CD4-positive, alpha-beta T cell treated with Interleukin-1 beta for 1 hour (primary cell): ENCODE measurements at places on chromosomes 6 and 20.

- no peak for DNase-seq
Observed at GRCh38 chr6:70253923-70254322, 49.0 kb downstream of the COL9A1 start.

GRCh38 chr20:38445381-38445796 is 10.3 kb upstream of the SNHG17 start:
- DNase-seq = no peak

DNA sequence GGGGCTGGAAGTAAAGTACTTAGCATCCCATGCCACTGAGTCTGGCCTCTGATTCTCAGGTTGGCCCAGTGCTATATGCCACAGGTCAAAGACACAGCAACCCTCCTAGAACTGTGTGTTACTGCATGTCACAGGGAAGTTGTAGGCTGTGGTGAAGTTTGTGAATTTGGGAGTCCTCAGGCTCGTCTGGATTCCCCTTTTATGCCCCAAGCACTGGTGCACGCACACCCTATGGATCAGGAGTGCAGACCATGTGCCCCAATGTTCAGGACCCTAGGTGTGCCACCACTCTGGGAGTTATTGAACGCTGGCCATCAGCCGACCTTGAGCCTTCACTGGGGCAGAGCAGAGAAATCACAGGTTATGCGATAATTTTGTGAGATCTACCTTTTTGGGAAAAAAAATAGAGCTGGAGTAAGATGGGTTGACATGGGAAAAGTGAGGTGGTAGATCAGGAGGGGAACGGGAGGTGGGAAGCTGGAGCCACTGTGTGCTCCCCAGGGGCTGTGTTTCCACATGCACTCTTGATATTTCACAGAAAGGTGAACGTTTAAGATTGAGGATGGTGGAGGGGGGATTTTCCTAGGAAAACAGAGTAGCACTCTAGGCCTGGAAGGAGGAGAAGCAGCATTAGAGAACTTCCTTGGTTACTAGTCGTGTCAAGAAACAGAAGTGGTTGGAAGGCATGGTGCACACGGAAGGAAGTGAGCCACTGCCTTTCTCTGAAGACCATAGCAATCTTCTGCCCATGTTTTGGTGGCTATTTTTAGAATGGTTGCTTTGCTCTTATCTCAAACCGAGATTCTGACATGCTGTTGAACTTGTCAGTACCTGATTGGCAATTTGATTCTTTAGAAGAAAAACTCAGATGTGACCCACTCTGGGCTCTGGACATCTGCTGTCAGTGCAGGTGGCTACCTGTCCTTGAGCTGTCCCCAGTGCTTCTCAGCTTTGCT is 44.1 kb downstream of the DUSP22 start:
- no peak for DNase-seq

GRCh38 chr6:158565482-158566040 is 5.7 kb downstream of the TMEM181 start:
- DNase-seq = no peak

- DNase-seq = no peak
Observed at GRCh38 chr6:86615299-86615698, 322.0 kb upstream of the HTR1E start.

- DNase-seq = no peak
Observed at GRCh38 chr6:71250099-71250602, 38.5 kb upstream of the OGFRL1 start.

DNA sequence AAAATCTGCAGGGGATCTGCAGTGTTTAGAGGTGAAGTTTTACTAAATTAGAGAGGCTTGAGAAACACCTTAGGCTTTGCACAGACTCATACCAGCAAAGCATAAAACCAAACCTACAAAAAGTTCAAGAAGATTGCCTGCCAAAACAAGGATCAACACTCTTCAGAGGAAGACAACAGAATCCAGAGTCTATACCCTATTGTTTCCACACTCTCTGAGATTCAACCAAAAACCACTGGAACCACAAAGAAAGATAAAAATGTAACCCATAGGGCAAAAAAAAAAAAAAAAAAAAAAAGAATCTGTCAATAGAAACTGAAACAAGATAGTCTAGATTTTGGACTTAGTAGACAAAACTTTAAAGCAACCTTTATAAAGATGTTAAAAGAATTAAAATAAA is 102.7 kb downstream of the ANKRD60 start:
- no peak for DNase-seq

DNA sequence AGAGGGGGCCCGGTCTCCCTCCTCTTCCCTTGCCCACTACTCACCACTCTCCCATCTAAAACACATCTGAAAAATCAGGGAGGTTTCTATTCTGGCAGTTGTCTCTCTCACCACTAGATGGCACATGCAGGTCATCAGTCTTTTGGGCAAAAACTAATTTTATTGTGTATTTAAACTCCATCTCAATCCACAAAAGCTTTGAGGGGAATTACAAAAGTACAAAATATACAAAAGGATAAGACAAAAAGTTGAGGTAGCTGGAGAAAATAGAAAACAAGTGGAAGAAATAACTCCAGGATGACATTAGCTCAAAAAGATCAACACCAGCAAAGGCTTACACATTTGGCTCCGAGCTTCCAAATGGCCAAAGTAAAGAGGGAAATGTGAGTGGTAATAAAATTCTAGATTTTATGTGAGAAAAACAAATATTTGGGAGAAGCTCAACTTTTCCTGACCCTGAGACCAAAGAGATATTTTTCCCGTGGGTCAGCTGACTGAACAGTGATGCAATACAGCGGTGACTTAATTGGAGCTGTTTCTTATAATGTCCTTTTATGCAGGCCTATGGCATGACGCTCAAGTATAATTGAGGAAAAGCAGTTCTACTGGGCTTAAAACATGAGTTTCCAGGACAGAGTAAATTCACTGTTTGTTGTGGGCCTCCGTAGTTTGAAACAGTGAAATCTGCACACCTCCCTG is 79.8 kb upstream of the CHD6 start:
- DNase-seq = no peak

- DNase-seq = no peak
Observed at GRCh38 chr20:36346256-36346655, 40.1 kb downstream of the DLGAP4 start.

GRCh38 chr6:168025831-168026710 is 28.6 kb downstream of the KIF25 start:
- DNase-seq = no peak

DNA sequence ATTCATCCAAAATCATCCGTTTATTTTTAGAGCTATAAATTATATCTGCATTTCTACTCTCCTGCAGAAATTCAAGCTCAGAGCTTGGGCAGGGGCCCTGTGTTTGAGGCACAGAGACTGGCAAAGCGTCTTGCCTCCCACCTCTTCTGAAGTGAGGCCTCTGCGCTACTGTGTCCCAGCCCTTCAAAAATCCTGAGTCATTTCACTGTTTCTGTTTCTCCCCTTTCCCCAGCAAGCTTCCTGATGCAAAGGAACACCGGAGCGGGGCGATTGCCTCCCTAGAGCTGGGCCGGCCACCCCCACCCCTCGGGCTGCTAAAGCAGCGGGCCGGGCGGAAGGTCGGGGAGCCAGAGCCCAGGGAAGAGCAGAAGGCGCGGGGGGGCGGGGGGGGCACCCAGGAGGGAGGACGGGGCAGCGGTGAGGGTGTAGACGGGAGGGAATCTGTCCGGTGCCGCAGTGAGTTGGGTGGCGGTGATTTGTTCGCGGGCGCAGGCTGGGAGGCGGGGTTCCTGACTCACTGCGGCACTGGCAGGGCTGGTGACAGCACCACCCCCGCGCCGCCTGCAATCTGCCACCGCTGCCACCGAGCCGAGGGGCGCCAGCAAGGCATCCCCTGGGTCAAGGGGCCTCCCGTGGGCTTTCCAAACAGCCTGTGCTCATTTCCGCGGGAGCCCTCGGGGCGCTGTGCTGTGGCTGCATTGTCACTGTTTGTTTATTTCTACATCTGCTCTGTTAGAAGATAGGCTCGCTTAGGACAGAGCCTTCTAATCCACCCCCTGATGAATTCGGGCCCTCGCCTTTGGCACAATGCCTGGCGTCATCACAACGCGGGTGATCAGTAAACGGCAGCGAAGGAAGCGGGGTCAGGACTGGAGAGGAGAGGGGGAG is 46.5 kb upstream of the SNAP25 start:
- DNase-seq = no peak

DNA sequence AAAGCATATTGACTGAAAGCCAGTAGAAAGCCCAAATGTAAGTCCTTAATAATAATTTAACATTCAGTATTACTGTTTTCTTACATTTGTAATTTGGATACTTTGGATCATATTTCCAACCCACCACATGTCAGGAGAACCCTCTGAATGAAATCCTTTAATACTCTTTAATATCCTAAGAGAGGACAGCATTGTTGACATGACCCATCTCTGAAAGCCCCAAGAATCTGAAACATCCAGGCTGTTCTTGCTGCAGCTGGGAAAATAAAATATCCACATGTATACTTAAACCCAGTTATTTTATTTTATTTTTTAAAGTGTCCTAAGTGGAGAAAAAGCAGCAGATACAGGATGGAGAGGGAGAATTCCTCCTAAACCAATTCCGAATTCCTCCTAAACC is 130.8 kb upstream of the RIPOR2 start:
- DNase-seq = no peak

- DNase-seq = no peak
Observed at GRCh38 chr6:44897316-44897715, 430.8 kb upstream of the RUNX2 start.

GRCh38 chr20:42572320-42573016 is 617.2 kb downstream of the PTPRT start:
- no peak for DNase-seq

DNA sequence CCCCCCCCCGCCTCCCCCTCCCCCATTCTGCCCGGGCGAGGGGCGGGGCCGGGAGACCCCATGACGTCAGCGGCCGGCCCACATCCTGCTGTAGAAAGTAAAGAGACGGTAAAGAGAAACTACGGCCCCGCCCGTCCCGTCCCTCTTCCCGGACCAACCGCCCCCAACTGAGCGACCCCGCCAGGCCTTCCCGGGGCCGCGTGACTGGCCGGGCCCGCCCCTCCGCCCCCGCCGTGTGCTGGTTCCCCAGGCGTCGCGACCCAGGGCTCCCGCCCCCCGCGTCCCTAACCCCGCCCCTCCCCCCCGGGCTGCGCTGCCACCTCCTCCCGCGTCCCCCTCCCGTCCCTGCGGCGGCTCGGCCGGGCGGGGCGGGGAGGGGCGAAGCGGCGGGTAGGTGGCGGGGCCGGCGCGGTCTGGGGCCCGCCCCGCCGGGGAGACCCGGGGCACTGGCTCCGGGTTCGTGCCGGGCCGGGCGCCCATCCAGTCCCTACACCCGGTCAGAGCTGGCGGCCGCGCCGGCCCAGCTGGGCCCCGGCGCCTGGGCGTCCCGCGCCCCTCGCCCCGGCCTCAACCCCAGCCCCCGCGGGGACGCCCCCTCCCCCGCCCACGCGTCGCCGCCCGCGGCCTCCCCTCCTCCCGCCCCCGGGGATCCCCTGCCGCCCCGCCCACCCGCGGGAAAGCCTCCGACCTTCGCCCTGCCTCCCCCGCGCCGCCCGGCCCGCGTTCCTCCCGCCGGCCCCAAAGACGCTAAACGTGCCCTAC is 655 bp upstream of the HIVEP1 start:
- peak; percentile 95 for DNase-seq

GRCh38 chr6:152298055-152298647 is 339.0 kb downstream of the SYNE1 start:
- no peak for DNase-seq

- peak; percentile 29 for DNase-seq
Observed at GRCh38 chr20:61980647-61981583, 84.8 kb downstream of the TAF4 start.

DNA sequence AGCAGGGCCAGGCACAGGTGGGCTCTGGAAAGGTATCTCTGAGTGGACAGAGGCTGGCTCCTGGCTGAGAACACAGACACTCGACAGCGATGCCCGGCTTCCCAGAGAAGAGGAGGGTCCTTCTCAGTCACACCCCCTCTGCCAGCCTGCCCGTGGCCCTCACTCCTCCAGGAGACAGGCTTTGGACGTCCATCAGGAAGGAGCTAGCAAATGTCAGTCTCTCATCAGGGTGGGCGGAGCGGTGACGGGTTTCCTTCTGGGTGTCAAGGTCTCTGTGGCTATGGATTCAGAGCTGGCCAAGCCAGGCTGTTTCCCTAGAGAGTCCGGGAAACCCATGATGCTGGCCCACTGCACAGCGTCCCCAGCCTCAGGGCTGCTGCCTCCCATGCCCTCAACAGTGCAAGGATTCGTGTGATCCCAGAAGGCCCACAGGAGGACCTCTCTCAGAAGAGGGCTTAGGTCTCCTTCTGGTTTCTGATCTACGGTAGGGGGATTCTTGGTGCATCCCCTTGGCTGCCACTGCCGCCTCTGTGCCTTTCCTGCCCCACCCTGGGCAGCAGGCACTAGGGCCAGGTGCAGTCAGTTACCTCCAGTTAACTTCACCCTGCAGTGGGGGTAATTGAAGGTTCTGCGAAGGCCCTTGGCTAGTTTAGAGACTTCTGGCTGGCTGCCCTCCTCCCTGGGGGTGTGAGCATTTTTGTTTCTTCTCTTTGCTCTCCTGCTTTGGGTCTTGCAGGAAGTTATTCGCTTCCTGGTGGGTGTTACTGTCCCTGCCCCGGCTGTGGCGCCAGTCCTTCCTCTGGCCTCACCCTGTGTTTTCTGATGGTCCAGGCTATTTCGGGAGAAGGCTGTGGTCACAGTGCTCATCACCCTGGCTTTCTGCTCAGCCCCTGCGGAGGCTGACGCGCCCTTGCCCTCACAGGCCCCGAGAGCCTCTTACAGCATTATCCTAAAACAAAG is 80.2 kb downstream of the CDH4 start:
- no peak for DNase-seq

DNA sequence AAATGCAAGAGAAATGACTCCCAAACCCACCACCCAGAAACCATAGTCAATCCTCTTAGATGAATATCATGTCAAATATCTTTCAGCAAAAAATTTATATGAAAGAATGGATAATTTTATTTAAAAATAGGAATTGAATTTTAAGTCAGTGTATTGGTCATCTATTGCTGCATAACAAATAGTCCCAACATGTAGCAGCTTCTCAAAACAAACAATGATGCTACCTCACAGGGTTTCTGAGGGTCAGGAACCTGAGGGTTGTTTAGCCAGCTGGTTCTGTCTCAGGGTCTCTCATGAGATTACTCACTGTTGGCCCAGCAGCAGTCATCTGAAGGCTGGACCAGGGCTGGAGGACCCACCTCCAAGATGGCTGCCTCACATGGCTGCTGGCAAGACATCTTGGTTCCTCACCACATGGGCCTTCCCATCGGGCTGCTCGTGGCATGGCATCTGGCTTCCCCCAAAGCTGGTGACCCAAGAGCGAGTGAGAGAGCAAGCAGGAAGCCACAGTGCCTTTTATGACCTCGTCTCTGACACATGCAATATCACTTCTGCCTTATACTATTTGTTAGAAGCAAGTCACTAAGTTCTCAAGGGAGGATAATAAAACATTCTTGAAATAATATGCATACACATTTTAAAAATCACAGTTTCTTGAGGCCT is 36.3 kb downstream of the BANF2 start:
- no peak for DNase-seq

- no peak for DNase-seq
Observed at GRCh38 chr6:31971279-31971992, 502 bp downstream of the DXO start.

- DNase-seq = no peak
Observed at GRCh38 chr6:16802071-16802470, 40.8 kb upstream of the ATXN1 start.

DNA sequence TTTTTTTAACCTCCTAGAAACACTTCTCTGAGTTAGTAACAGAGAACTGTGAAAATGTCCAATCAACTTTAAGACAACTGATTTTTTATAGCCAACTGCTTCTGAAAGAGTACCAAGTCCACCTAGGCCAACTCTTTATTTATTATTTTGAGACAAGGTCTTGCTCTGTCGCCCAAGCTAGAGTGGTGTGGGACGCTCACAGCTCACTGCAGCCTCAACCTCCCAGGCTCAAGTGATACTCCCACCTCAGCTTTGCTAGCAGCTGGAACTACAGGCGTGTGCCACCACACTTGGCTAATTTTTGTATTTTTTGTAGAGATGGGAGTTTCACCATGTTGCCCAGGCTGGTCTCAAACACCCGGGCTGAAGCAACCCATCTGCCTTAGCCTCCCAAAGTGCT is 331.6 kb downstream of the RNGTT start:
- no peak for DNase-seq
